ENCODE measurements at places on chromosomes 11 and 22. TPM values are rescaled to one million over a fixed set of nuclear protein-coding genes. Genes with fewer than 3 reads are reported as not detected.

DNA sequence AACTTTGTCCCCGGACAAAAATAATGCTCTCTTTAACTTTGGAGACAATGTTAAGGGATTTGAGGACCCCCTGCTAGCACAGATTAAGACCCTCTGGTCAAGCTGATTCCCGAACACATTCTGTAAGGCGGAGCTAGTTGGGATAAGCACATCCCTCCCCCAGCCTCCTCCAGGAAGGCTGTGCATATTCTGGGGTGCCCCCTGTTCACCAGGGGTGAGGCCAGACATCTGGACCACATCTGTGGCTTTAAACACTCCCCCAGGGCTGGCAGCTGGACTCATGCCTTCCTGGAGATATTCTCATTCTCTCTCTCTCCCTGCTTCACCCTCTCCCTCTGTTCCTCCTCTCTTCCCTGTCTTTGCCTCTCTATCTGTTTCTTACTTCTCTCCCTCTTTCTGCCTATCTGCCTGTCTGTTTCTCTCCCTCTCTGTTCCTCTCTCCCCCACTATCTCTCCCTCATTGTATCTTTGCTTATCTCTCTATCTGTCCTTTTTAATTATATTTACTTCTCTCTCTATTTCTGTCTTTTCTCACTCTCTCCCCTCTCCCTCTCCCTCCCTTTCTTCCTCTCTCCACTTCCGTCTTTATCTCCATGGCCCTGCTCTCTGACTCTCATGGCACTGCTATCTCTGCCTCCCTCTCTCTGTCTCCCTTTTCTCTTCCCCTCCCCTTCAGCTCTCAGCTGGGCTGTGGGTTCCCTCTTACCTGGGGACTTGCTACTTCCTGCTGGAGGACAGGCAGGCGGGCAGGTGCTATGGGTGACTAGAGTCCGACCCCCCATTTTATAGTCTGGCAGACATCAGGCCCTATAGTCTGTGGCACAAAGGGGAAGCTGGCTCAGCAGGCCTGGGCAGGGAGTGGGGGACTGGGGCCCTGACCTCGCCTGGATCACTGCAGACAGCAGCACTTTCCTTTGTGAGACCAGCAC, at the start of gene CRYBB1:
Gene CRYBB1, minus strand, starts transcription at position 757 of the 929 bp plus-strand sequence. CDS start 1,708 bp downstream, outside the sequence.
- no peak within 1 kb of the TSS for H3K4me3 ChIP-seq
- no peaks in the 10 kb centered on the region for H3K27me3 ChIP-seq
- no peaks in the 10 kb centered on the region for H3K36me3 ChIP-seq

DNA sequence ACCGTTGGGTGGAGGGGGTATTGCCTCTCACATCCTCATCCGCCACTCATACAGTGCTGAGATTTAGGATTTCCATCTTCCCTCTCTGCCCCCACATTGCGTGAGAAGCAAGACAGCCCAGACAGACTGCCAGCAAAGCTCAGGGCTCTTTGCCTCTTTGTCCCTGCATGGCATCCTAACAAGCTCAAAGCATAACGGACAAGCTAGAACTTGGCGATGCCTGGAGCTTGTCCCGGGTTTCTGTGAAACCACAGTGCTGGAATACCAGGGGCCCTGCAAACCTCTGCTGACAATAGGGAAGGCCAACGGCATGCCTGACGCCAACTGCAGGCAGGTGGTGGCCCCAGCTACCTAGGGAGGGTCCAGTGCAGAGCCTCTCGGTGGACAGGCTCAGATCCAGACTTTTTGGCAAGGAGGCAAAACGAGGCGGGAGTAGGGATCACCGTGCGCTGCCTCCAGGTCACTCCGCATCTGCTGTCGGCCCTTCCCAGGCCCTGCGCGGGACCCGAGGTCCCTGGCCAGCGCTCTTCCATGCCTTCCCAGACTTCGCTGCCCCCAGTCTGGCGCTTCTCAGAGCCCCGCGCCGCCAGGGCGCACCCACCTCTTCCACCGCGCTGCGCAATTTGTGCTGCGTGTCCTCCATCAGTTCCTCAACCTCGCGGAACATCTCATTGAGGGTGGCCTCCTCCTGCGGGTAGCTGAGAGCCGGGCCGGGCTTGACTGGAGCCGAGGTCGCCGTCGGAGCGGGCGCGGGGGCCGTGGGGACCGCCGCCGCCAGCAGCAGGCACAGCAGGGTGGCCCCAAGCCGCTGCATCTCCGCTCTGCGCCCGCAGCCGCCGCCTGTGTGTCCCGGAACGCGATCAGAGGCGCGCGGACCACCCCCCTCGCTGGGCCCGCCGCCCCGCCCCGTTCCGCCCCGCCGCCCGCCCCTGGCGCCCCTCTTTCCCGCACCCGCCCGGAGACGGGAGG, at the start of gene DKK3:
Gene DKK3, minus strand, starts transcription at position 858 of the 969 bp plus-strand sequence. Its CDS starts 44 bp downstream, at position 814.
- no peak for DNase-seq
- no peak within 1 kb of the TSS for H3K27ac ChIP-seq
- no peaks in the 10 kb centered on the region for H3K36me3 ChIP-seq
- peaks cover 6% of the 10 kb centered on the region for H3K4me1 ChIP-seq

DNA sequence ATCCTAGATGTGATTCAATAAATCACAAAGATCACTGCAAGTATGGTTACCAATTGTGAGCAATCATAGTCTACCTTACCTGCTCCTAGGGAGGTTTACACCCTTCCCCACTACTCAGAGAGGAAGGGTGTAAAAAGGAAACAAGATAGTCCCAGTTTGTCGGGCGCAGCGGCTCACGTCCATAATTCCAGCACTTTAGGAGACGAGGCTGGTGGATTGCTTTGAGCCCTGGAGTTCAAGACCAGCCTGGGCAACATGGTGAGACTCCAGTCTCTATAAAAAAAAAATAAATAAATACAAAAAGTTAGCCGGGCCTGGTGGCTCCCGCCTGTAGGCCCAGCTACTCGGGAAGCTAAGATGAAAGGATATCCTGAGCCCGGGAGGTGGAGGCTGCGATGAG, 962 bp upstream of the AMBRA1 start:
- DNase-seq: no peak
- no peak overlapping the region for H3K27ac ChIP-seq
- peaks cover 19% of the 10 kb centered on the region for H3K4me1 ChIP-seq
- H3K27me3 ChIP-seq: no peaks in the 10 kb centered on the region
- H3K4me3 ChIP-seq: no peak overlapping the region

DNA sequence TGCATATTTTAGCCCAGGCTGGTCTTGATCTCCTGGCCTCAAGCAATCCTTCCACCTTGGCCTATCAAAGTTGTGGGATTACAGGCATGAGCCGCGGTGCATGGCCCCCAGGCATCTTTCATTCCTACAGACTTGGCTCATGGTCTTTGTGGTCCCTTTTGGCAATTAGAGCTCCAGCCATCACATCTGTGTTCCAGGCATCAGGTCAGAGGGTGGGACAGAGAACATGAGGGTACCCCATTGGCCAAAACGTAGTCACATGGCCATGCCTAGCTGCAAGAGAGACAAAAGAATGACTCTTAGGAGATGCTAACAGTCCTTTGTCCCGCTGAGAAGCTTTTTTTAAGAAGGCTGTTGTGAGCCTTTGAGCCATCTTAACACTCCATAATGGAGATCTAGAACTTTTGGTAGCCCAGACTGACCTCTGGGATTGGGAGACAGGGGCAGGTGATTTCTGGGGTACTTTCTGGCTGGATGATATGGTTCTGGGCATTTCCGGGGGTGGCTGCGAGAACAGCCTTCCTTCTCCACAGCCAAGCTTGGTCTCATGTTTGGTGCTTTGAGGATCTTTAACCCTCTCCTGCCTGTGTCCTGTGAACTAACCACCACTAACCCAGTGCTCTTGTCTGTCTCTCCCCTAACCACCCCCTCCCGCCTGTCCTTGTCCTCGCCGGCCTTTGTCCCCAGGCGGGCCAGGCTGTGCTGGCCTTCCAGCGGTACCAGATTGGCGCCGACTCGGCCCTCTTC, 18.4 kb upstream of the TAB1 start:
- H3K27ac ChIP-seq: no peak overlapping the region
- H3K4me1 ChIP-seq: no peaks in the 10 kb centered on the region
- no peak for DNase-seq
- no peaks in the 10 kb centered on the region for H3K36me3 ChIP-seq

DNA sequence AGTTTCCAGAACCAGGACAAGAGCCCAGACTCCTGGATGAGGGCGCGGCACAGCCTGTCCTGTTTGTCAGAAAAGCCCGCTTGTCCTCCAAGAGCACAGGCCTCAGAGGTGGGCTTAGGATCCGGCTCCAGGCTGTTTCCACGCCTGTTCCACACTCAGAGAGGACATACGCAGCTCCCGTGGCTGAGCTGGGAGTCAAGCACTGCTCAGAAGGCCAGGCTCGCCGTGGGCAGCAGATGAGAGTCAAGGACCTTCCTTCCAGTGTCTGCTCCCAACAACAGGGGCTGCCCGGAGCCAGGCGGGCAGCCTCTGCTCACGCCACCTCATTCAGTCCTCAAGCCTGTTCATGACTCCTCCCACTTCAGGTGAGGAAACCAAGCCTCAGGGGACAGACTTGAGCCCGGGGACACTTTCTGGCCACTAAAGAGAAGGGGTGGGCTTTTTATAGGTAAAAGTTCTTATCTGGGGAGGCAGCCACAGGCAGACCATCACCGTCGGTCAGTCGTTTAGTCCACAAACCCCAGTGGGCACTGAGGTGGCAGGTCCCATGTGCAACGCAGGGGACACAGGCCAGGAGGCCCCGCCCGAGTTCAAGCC, 3.8 kb downstream of the CYB5R3 start:
- H3K4me1 ChIP-seq: peaks cover 16% of the 10 kb centered on the region
- no peaks in the 10 kb centered on the region for H3K36me3 ChIP-seq
- no peaks in the 10 kb centered on the region for H3K27me3 ChIP-seq
- H3K27ac ChIP-seq: no peak overlapping the region
- DNase-seq: no peak

DNA sequence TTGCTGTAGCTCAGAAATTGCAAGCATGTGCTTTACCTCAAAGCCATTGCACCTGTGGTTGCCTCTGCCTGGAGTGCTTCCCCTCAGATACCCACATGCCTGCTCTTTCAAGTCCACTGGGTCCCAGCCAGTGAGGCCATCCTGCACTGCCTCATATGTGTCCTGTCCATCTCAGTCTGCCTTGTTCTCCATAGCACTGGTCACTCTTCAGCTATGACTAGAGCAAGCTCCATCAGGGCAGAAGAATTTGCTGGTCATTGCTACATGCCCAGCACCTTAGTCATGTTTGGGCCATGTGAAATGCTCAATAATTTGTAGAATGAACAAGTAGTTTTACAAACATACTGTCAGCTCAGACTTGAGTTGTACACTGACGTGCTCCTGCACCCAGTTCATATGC, 64.4 kb upstream of the HORMAD2 start:
- no peaks in the 10 kb centered on the region for H3K4me1 ChIP-seq

DNA sequence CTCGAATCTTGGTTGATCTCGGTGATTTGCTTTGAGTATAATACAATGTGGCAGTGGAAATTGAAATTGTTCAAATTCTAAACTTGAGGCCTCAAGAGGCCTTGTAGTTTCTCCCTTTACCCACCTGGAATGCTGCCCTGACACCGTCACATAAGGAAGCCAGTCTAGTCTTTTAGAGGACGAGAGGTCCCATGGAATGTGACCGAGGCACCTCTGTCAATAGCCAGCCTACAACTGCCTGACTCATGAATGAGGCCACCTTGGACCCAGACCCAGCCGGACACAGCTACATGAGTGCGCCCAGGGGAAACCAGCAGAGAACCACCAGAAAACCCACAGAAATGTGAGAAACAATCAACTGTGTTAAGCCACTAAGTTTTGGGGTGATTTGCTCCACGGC, 52.5 kb downstream of the RPL27A start:
- peaks cover 4% of the 10 kb centered on the region for H3K27me3 ChIP-seq
- no peak overlapping the region for H3K27ac ChIP-seq
- no peaks in the 10 kb centered on the region for H3K4me1 ChIP-seq

- no peaks in the 10 kb centered on the region for H3K36me3 ChIP-seq
- DNase-seq: no peak
- H3K4me3 ChIP-seq: no peak overlapping the region
- H3K27ac ChIP-seq: no peak overlapping the region
- H3K27me3 ChIP-seq: no peaks in the 10 kb centered on the region
- H3K4me1 ChIP-seq: no peaks in the 10 kb centered on the region
Observed at GRCh38 chr11:123378096-123378495, 52.0 kb upstream of the GRAMD1B start.

DNA sequence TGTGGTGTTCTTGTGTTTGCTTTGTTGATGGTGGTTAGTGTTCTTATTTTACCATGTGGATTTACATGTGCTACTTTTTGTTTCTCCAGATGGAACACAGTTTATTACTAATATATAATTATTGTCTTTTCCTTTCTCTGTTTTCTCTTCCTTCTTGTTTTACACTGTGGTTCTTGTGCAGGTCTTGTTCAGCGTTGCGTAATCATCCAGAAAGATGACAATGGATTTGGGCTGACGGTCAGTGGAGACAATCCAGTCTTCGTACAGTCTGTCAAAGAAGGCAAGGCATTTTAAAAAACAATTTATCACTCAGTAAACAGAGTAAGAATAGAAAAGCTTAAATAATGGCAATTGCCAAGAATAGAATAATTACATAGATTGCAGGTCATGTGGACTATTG, 84.4 kb downstream of the ARHGEF12 start:
- H3K27me3 ChIP-seq: no peaks in the 10 kb centered on the region
- no peak overlapping the region for H3K4me3 ChIP-seq
- H3K27ac ChIP-seq: no peak overlapping the region
- no peaks in the 10 kb centered on the region for H3K36me3 ChIP-seq
- H3K4me1 ChIP-seq: no peaks in the 10 kb centered on the region

- H3K36me3 ChIP-seq: no peaks in the 10 kb centered on the region
- H3K27me3 ChIP-seq: no peaks in the 10 kb centered on the region
- no peaks in the 10 kb centered on the region for H3K4me1 ChIP-seq
- no peak for DNase-seq
Observed at GRCh38 chr11:30454111-30454510, 131.2 kb downstream of the ARL14EP start.

DNA sequence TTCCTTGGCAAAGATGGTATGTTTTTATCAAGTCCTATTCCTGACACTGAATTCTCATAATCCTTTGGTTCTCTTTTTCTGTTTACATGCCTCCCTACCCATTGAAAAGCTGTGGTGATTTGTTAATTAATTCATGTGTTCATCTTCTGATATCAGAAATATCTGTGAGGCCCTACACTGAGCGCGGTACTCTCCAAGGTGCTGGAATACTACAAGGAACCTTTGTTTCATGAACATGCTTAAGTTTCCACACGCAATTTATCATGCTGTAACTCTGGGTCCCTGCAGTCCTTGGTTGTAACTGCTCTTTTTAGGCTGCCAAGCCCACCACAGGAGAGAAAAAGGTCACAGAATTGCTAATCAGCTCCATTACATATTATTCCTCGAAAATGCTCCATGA, 331.8 kb downstream of the FAT3 start:
- no peaks in the 10 kb centered on the region for H3K27me3 ChIP-seq
- H3K36me3 ChIP-seq: no peaks in the 10 kb centered on the region
- no peaks in the 10 kb centered on the region for H3K4me1 ChIP-seq
- no peak for DNase-seq
- no peak overlapping the region for H3K27ac ChIP-seq
- H3K4me3 ChIP-seq: no peak overlapping the region

- H3K36me3 ChIP-seq: no peaks in the 10 kb centered on the region
- no peaks in the 10 kb centered on the region for H3K4me1 ChIP-seq
- H3K4me3 ChIP-seq: no peak overlapping the region
- H3K27me3 ChIP-seq: no peaks in the 10 kb centered on the region
Observed at GRCh38 chr11:10021563-10021962, 272.5 kb downstream of the SBF2 start.

The CBLIF gene
- total RNA-seq: not detected

The SMC1B gene
- not detected for total RNA-seq

Data from naive thymus-derived CD4-positive, alpha-beta T cell (primary cell).